Calu3 (cell line): ENCODE measurements at places on chromosomes 11 and 22. TPM values are rescaled to one million over a fixed set of nuclear protein-coding genes. Genes with fewer than 3 reads are reported as not detected.
A peak's percentile ranks its signal among the peaks of the same experiment; 100 is the strongest.

The APOL6 gene
- 24.0 and 39.9 TPM in 2 replicates for total RNA-seq

DNA sequence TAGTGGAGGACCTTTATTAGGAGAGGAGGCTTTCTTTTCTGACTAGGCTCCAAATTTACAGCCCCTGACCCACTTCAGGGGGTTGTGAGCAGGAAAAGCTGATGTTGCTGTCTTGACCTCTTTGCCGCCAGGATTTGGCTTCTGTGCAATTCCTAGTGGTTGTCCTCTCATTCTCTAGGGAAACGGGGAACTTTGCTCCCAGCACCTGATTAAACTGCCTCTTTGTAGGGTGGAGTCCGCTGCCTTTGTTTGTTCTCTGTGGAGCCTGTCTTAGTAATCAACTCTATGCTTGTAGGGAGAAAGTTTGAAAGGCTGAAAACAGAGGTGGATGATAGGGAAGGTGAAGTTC, 16.3 kb downstream of the CTNND1 start:
- H3K4me3 ChIP-seq = peak overlapping the region; percentile 66
- no peak for DNase-seq
- peaks cover 92% of the 10 kb centered on the region for H3K4me1 ChIP-seq
- peaks cover 81% of the 10 kb centered on the region for H3K36me3 ChIP-seq

The KREMEN1 gene
- 2.1 and 2.8 TPM in 2 replicates for total RNA-seq

GRCh38 chr22:44450503-44450902, 47.5 kb downstream of the RTL6 start:
- no peak for DNase-seq
- H3K4me3 ChIP-seq = no peak overlapping the region
- peaks cover 33% of the 10 kb centered on the region for H3K27me3 ChIP-seq

- peak within 1 kb of the TSS; percentile 20 for H3K27ac ChIP-seq
- no peak for DNase-seq
Observed at GRCh38 chr11:26993965-26994457, at the start of gene FIBIN. Gene FIBIN, plus strand, starts transcription at chr11:26994112. Its CDS starts 415 bp downstream, at chr11:26994527.

DNA sequence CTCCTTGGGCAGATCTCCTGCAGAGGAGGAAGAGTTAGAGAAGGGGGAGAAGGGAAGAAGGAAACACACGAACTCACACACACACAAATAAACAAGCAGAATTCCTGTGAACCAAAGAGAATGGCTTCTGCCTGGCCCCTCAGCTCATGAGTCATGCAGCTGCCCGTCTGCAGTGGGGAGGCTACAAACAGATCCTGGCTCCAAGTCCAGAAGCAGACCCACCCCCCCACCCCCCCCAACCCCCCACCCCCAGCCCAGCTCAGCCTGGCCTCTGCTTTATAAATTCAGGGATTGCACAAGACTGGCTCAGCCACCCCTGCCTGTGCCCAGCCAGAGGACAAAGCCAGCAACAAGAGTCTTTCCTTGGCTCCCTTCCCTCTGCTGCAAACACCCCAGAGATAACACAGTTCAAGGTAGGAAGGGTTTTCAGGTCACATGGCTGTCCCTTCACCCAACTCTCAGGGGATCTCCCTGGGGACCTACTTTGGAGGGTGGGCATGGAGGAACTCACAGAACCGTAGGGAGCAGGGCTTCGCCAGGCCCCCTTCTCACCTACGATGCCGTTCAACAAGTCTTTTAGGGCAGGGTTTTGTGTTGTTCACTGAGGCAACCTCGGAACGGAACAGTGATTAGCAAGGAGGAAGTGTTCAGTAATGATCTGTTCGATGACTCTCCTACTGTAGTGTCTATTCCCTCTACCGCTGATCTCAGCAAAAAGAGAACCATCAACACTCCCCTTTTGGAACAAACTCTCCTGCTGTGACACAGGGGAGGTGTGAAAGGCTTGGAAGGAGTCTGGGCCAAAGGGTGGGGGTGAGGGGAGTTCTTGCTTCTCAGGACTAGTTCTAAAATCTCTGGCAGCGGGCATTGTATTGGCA, 35.5 kb downstream of the RPL27A start:
- H3K4me3 ChIP-seq = peak overlapping the region; percentile 36
- H3K4me1 ChIP-seq = peaks cover 59% of the 10 kb centered on the region
- H3K27ac ChIP-seq = peak overlapping the region; percentile 88
- peaks cover 39% of the 10 kb centered on the region for H3K36me3 ChIP-seq
- H3K27me3 ChIP-seq = no peaks in the 10 kb centered on the region

DNA sequence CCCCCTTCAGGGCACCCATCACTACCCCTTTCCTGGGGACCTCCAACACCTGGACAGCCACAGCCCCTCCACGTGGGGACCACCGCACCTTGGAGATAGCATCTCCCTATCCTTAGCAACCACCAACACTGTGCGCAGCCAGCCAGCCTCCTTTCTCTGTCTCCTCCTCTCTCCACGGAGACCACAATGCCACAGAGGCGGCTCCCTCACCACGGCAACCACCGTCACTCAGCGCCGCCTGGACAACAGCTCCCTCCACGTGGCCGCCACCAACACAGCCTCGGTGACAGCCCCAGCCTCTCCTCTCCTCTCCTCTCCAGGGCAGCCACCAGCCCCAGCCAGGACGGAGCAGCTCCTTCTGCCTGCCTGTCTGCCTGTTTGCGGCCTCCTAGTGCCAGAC, 10.5 kb downstream of the ELFN2 start:
- peaks cover 16% of the 10 kb centered on the region for H3K36me3 ChIP-seq
- H3K27me3 ChIP-seq = peaks cover 56% of the 10 kb centered on the region
- no peak for DNase-seq
- no peak overlapping the region for H3K4me3 ChIP-seq
- peaks cover 25% of the 10 kb centered on the region for H3K4me1 ChIP-seq
- no peak overlapping the region for H3K27ac ChIP-seq

- DNase-seq = peak; percentile 0
- H3K4me1 ChIP-seq = peaks cover 8% of the 10 kb centered on the region
- no peak overlapping the region for H3K27ac ChIP-seq
- H3K36me3 ChIP-seq = no peaks in the 10 kb centered on the region
- no peak overlapping the region for H3K4me3 ChIP-seq
Observed at GRCh38 chr11:2779981-2780849, 80.4 kb upstream of the KCNQ1OT1 start.

The THY1 gene
- total RNA-seq = not detected in 2 replicates

GRCh38 chr11:123700772-123701171, 40.7 kb downstream of the ZNF202 start:
- H3K27ac ChIP-seq = no peak overlapping the region
- DNase-seq = no peak
- H3K4me3 ChIP-seq = no peak overlapping the region
- peaks cover 38% of the 10 kb centered on the region for H3K27me3 ChIP-seq

GRCh38 chr11:19770277-19770676, 57.6 kb downstream of the NAV2 start:
- no peaks in the 10 kb centered on the region for H3K4me1 ChIP-seq
- H3K4me3 ChIP-seq = no peak overlapping the region
- H3K27me3 ChIP-seq = peaks cover 11% of the 10 kb centered on the region
- DNase-seq = no peak
- no peaks in the 10 kb centered on the region for H3K36me3 ChIP-seq
- H3K27ac ChIP-seq = no peak overlapping the region
